ENCODE measurements at places on chromosomes 7 and 10.

DNA sequence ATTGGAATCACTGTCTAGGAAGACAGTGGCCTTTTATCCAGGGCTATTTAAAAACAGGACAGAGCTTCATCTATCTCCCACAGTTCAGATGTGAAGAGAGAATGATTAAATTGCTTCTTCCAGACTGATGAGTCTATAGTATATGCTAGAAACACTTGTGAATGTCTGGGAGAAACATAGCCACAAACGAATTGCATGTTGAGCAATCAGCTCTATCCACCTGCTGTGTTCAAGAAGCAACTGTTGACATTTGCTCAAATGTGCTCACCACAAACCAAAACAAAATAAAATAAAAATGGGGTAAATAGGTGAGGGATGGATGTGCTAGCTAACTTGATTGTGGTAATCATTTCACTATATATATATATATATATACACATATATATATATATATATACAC, 195.1 kb downstream of the HECW1 start:
- DNase-seq: peak; percentile 8

DNA sequence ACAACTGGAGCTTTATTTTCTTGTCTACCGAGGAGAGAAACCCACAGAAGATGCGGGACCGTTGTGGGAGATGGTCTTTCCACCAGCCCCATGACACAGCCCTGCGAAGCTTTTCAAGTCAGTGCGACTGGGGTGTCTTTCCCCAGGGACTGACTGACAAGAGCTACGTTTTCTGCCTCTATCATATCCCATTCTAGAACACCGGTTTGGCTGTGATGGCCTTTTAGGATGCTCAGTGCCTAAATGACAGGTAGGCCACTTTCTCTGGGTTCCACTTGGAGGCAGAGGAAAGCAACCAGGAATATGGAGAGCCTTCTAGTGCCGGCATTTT, 16.9 kb downstream of the SLC13A4 start:
- DNase-seq: no peak

- no peak for DNase-seq
Observed at GRCh38 chr7:42673951-42674350, 237.9 kb downstream of the C7orf25 start.

DNA sequence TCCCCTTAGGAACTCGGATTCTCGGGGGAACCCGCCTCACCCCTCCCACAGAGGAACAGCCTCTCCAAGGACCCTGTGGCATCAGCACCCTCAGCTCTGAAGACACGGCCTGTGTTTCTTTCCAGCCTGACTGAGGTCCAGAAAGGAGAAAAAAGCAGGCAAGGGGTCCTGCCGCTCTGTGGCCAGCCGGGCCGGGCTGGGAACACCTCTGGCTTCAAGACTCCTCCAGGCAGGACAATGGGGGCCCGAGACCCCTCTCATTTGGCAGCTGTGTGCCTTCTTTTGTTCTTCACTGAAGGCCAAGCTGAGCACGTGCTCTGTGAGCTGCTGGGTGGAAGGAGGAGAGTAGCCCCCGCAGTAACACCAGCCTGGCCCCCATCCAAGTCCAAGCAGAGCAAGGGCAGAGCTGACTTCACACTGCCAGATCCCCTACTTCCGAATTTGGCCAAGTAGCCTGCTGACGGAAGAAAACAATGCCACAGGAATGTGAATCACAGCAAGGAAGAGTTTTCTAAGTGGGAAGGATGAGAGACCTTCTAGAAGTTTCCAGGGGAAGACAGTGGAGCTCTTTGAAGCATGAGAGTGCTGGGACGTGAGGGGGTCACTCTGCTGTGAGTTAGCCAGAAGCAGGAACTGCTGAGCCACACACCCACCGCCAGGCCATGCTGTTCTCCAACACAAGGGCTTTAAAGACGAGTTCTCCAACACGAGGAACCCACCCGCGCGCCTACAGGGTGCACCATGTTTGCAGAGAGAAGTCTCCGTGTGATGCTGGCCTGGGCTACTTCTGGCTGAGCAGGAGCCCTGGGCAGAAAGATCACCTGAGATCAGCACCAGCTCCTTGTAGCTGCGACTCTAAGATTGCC, 3.1 kb downstream of the CNPY1 start:
- no peak for DNase-seq

DNA sequence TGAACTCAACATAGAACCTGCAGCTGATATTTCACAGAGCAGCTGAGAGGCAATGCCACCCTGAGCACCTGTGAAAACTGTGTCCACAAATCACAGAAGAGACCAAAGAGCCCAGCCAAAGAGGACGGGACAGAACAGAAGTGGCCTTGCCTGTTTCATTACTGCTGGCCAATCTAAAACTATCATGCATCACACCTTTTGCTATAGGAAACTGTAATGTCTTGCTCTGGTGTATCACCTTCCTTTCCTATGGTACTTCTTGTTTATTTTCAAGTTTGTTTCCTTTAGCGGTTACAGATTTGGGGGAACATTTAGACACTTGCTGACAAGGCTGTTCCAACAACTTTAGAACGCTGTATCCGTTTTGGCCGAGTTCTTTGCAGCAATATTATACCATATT, 80.3 kb downstream of the PIP4K2A start:
- no peak for DNase-seq

DNA sequence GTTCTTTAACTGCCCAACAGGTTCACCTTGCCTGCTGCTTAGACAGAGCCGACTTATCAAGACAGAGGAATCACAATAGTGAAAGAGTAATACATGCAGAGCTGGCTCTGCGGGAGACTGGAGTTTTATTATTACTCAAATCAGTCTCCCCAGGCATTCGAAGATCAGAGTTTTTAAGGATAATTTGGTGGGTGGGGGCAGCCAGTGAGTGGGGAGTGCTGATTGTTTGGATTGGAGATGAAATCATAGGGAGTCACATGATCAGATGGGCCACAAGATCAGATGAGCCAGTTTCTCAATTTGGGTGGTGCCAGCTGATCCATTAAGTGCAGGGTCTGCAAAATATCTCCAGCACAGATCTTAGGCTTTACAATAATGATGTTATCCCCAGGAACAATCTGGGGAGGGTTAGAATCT, 131.3 kb downstream of the AKR1D1 start:
- DNase-seq: no peak

GRCh38 chr7:18607025-18607424, 111.5 kb downstream of the HDAC9 start:
- no peak for DNase-seq

DNA sequence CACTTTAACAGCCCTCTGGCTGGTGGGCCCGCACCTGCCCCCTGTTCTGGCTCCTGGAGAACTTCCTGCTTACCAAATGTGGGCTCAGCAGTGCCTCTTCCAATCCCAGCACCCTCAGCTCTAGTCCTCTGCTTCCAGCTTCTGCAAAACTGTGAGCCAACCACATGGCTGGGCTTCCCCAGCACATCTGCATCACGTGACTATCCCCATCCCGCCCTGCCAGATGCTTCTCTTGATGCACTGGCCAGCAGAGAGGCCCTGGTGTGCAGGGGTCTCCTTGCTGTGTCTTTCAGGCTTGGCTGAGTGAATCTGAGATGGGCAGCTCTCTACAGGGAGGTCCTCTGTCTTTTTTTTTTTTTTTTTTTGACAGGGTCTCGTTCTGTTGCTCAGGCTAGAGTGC, 43.8 kb upstream of the DMBT1 start:
- peak; percentile 32 for DNase-seq

- DNase-seq: no peak
Observed at GRCh38 chr7:45692031-45692430, 117.9 kb downstream of the ADCY1 start.

DNA sequence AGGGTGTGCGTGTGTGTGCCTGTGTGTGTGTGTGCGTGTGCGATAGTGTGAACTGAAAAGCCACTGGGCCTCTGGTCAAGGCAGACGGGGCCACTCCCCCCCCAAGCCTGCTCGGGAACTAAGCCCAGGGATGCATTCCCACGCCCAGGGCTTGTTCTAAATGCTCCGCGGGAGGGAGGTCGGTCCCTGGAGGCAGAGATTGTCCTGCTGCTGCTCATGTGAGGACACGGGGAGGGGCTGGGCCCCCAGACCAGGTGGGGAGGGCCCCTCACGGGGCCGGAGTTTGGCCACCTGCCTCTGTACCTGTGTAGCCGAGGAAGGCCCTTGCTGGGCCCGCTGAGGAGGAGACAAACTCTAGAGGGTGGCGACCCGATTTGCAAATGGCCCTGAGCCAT, 93.9 kb downstream of the PDGFA start:
- no peak for DNase-seq

GRCh38 chr10:29240986-29241660, 47.7 kb upstream of the LYZL1 start:
- no peak for DNase-seq

- DNase-seq: no peak
Observed at GRCh38 chr10:112880633-112881530, 69.2 kb upstream of the TCF7L2 start.

DNA sequence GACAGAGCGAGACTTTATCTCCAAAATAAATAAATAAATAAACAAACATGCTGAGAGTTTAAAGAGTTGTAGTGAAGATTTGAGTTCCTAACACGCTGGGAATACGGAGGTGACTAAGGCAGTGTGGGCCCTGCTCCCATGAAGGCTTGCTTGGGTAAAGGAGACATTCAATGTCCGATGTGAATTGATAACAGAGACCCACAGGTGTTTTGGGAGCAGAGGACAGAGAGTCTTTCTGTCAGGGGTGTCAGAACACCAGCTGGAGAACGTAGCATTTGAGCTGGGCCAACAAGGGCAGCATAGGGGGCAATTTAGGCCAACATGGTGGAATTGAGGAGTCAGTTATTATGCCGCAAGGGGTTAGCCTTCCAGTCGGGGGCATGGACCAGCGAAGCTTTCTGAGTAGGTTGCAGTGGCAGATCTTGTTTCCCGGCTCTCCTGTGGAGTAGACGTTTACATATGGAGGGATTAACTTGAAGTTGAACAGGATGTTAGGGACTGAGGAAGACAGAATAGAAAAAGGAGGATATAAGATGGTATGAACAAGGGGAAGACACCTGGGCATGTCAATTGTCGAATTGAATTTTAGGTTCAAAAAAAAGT, 5.6 kb downstream of the PROSER2 start:
- DNase-seq: no peak

DNA sequence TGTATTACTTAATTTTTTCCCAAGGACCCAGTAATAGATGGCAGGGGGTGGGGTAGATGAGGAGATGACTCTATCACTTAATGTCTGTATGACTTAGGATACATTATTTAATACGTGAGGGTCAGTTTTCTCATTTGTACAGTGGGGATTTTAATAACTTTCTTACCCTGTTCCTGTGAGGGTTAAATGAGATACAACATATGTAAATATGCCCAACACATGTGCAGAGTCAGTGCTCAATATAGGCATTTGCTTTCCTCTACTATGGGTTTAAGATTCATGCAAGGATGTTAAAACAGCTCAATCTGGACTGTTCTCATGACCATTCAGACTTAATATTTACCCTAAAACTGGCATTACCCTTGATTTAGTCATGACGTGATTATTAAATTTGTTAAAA, 31.2 kb downstream of the ST7 start:
- DNase-seq: no peak

DNA sequence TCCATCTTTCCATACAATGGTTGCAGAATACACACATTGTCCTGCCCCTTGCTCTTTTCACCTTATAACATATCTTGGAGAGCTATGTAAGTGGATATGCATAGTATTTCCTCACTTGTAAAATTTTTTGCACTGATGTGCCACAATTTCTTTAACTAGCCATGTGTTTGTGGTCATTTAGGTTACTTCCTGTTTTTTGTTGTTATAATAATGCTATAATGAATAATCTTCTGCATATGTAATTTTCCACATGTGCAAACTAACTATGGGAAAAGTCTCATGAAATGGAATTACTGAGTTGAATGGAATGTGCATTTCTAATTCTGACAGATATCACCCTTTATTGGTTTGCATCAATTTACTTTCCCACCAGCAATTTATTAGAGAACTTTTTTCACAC, 2.8 kb downstream of the TAS2R41 start:
- DNase-seq: no peak

DNA sequence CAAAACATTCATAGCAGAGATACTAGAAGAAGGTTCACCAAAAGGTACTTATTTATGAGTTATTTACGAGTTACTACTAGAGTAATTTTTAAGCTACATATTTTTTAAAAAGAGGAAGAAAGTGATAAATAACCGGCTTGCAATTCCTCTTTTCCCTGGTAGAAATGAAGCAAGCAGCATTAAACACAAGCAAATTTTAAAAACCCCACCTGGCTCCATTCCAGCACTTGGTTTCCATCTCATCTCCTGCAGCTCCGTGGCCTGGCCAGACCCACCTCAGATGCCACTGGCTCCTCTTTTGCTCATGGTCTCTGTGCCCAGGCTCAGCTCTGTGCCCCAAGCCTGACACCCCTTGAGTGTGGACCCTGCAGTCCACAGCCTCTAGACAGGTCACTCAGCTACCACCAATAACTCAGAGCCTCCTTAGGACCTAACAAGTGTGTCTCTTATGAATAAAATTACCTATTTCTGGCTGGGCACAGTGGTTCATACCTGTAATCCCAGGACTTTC, 479.5 kb downstream of the TNS3 start:
- DNase-seq: no peak

DNA sequence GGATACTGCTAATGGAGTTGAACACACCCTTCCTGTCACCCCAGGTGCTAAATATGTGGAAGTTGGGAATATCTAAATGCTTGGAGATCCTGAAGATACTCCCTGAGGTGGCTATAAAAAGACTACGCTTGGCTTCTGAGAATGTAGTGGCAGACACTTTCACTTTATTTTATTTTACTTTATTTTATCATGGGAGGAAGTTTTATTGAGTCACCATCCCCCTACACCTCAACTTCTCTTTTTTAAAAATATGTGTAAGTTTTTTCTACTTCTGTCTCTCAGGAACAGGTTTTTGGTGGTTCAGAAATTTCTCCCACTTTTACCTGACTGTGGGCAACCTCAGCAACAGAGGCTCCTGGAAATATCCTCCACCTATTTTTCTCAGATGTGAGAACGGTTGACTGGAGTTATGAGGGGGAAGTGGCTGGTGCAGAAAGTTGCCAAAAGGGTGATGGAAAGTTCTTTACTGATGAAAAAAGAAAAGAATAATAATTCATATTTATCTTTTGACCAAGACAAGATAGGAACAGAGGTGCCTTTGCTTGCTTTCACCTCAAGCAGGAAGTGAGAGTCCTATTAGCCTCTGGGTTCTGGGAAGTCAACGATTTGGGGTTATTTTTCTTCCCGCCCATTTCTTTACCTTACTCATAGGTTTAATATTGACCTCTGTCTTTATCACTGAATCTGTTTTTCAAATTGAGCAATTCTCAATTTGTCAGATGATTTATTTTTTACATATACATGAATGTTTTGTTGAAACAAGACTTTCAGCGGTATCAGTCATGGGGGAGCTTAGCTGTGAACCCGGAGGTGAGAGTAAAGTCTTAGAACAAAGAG, 103.6 kb downstream of the AHR start:
- DNase-seq: no peak

- DNase-seq: no peak
Observed at GRCh38 chr10:101845893-101846292, 2.3 kb upstream of the KCNIP2 start.

DNA sequence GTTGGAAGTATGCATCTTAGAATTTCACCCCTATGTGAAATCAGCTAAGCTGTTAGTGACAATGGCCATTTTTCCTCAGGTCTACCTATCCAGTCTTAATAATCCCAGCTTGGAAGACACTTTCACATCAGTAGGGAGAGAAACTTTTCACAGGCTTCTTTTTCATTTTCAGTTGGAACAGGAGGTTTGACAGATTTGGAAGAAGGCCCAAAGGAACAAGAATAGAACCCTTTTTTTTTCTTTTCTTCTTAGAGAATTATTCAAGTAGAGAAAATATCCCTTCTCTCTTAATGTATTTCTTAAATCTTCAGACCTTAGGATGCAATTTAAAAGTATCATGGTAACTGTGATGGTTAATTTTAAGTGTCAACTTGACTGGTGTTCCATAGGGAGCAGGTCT, 410.5 kb upstream of the C7orf33 start:
- DNase-seq: no peak
